NCI-H69 (cell line): ENCODE measurements at places on chromosomes 5 and 9.

- no peak for DNase-seq
These were observed 177.8 kb upstream of the PCSK5 start for GRCh38 chr9:75712700-75713099.

DNA sequence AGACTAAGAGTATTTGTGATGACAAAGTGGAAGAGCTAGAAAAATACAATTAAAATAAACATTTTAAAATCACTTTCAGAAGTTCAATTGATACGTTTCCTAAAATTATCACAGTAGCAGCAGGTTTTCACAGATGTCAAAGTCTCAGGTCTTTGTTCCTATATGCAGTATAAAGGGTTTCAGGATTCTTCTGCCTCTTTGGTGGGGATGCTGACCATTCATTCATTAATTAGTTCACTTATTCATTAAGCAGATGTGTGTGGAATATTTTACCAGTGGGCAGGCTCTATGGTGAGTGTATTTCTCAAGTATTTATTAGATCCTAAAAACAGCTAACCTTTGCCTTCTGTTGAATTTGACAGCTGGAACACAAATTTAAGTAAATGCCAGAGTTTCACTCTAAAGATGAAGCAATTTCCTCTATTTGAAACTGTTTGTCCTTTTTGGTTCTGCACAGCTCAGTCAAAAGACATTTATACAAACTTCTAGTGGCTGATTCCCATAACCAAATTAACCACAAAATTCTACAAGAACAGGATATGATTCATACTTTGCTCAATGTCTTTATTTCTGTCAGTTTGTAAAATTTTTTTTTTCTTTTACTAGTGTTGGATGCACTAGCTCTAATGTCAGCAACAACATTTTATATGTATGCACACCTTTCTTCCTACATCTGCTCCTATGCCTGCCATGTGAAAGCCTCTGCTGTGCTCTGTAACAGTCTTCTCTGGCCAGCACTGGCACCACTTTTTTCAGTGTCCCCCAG lies 75.9 kb upstream of the PRR16 start:
- DNase-seq: no peak

DNA sequence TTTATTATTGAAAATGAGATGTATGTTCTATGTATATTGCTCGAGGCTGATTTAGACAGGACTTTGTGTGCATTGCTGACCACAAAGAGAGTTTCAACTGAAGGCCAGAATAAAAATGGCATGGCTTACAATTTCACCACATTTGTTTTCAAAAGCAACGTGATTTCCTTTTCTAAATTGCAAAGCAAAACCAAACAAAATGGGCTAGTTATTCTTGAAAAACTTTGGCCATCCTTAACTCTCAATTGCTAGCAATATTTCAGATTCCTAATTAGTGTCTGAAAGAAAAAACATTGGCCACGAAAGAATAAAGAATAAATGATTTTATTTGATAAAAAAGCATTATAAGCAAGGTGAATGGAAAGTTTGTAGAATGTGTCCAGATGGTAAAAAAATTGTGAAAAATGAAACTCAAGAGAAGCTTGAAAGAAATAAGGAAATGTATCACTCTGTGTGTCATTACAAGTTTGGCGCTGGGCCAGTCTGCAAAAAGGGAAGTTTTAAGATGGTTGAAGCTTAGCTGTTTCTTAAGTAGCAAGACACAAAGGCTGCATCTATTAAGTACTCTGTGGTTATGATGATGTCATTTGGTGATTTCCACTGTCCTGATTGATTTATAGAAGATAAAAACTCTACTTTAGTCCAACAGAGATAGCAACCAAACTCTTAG lies 89.2 kb upstream of the PRLR start:
- DNase-seq: peak; percentile 59

- DNase-seq: no peak
These were observed 6.4 kb upstream of the EEIG1 start for GRCh38 chr9:127987103-127987614.

DNA sequence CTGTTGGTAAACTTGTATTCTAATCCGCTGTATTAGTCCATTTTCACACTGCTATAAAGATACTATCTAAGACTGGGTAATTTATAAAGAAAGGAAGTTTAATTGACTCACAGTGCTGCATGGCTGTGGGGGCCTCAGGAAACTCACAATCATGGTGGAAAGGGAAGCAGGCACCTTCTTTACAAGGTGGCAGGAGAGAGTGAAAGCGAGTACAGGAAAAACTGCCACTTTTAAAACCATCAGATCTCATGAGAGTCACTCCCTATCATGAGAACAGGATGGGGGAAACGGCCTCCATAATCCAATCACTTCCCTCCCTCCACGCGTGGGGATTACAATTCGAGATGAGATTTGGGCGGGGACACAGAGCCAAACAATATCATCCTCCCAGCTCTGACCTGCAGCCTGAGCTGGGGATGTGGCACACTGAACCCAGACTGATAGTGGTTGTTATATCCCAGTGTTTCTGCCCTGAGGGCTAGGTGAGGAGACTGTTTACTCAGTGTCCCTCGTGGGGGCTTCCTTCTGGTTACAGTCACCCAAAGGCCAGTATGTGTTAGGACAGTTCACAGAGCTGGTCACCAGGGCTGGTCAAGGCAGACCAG lies 488.3 kb downstream of the KDM4C start:
- peak; percentile 18 for DNase-seq

GRCh38 chr5:60827201-60827600 lies 16.9 kb downstream of the ELOVL7 start:
- no peak for DNase-seq

DNA sequence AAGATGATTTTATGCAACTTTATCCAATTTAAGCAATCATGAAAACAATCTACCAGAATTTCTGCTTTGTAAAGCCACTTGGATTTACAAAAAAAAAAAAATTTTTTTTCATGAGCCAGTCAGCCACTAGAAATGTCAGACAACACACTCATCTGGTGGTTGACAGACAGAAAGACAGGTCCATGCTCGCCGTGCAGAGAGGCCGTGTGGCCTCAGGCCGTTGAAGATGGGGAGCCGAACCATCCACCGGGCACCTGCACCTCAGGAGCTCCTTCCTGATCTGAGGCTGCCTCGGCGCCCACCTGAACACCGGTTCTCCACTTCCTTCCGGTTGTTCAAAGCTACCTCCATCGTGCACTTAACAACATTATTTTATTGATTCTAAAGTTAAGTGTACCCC lies 138.0 kb upstream of the IRX4 start:
- DNase-seq: no peak

DNA sequence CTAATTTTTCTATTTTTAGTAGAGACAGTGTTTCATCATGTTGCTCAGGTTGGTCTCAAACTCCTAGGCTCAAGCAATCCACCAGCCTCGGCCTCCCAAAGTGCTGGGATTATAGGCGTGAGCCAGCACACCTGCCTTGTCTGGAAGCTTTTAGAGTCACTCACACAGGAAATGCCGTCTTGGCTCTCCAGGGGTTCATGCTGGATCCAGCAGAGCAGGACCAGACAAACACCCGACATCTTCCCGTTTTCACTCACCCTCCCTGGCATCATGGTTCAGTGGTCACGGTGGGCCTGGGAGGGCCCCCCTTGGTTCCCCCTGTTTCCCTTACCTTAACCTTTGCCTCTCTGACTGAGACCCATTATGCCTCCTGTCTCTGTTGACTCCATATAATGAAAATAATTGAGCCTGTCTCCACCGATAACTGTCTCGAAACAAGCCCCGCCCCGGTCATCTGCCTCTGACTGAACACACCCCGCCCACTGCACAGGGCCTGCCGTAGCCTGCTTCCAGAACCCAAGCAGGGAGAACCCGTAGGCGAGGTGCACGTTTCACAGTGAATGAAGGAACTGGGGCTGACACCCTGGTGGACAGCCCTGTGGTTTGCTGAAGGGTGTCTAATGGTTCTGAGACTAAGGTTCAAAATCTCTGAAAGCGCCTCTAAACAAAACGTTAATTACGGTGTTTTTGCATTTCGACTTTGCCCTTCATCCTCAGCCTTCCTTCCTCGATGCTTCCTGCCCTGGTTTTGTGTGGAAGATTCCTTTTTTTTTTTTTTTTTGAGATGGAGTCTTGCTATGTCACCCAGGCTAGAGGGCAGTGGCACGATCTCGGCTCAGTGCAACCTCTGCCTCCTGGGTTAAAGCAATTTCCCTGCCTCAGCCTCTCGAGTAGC lies 39.7 kb upstream of the SPRY4 start:
- peak; percentile 85 for DNase-seq

DNA sequence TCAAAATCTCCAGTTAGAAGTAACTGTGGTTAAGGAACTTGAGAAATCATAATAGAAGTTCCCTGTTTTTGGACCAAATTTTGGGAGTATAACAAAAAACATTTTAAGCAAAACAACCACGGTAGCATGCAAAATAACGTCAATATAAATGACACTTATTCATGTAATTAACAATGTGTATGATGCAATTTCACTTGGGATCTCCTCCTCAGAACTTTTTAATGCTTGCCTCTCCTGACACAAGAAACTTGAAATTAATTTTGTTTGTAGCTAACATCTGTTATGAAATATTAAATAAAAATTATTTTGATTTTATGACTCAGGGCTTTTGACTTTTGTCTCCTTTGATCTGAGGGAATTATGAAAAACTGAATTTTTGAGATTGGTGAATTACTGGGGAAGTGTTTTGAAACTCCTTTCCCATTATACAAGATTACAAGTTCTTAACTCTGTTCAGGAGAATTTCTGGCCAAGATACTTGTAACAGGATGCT lies 149.7 kb downstream of the ATP10B start:
- no peak for DNase-seq

GRCh38 chr9:117462861-117463260 lies 48.0 kb upstream of the ASTN2 start:
- peak; percentile 36 for DNase-seq

GRCh38 chr5:5705010-5705409 lies 282.5 kb downstream of the ICE1 start:
- DNase-seq: peak; percentile 38

DNA sequence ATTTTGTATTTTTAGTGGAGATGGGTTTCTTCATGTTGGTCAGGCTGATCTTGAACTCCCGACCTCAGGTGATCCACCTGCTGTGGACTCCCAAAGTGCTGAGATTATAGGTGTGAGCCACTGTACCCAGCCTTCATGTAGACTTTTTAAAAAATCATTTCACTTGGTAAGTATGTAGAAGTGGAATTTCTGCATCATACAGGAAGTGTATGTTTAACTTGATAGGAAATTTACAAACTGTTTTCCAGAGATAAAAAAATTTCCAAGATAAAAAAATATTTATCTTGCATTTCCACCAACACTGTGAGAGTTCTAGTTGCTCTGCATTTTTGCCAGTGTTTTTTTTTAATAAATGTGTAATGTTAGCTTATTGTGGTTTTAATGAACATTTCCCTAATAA lies 155.8 kb downstream of the ZNF608 start:
- DNase-seq: no peak

DNA sequence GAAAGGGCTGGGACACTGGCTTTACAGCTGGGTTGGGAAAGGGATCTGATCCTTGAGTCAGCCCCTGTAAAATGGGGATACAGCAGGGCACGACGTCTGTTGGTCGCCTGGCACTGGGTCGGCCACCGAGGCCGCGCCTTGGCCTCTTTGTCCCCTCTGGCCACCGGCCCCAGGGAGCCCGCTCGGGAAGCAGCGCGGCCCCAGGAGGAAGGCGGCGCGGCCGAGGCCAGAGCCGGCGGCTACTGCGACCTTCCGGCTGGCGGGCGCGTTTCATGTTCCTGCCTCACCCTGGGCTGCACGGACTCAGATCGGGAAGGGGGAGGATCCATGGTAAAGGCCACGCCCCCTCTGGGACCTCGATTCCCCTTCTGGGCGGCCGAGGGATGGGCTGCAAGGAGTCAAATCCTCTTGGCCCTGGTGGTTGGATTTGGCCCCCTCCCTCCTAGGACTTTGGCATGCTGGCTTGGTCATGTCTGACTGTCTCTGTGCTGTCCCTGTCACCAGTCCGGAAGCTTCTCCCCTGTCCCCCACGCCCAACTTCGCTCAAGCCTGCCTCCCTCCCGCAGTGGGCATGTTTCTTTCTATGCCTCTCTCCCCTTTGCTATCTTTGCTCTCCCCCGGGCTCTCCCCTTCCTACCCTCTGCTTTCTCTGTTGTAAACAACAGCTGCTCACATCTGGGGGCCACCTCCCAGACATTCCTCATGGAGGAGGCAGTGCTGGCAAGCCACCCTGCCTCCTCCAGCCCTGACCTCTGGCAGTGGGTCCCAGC lies 25.8 kb downstream of the FPGS start:
- DNase-seq: peak; percentile 85

- no peak for DNase-seq
These were observed 27.5 kb downstream of the CEL start for GRCh38 chr9:133089271-133089671.

GRCh38 chr9:131616983-131617604 lies 71.8 kb downstream of the PRRT1B start:
- DNase-seq: no peak

DNA sequence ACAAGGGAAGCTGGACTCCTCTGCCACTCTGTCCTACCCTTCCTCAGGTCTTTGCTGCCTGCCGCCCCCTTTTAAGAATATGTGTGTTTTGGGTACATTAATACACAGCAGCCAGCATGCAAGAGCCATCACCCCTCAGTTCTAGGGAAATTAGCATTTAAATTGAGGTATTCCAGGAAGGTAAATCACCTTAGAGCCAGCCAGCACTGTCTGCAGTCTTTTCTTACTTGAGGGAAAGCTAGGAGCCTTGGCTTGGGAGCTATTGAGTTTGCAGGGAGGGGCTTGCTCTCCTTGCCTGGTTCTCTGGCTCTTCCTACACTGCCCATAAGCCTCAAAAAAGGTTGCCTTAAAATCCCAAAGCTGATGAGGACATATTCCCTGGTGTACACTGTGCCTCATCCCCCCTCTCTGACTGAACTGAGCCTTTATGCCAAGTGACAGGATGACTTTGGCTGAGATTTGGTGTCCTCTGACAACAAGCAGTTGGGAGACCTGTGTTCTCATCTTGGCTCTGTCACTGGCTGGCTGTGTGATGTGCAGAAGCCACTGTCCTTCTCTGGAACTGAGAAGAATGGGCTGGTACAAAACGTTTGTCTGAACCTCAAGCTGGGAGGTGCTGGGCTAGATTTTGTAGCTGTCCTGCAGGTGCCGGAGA lies 54.1 kb downstream of the TRIM32 start:
- DNase-seq: no peak

DNA sequence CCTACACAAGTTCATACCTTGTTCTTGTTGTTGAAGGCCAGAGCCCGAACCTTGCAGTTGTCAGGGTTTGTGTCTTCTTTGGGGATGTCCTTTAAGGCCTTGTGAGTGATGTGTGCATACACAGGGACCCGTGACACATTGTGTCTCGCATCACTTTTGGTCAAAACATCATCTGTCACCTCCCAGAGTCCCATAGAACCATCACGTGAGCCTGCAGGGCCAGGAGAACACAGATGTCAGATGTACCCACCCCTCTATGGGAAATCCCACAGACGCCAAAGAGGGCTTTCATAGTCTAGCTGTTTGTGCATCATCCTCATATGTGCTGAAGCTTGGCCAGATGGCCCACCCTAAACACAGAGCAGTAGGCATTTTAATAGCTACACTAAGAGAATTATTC lies 28.2 kb downstream of the DCAF12 start:
- DNase-seq: no peak

- DNase-seq: no peak
These were observed 441.6 kb upstream of the BRINP1 start for GRCh38 chr9:119810645-119811429.

GRCh38 chr9:18394847-18395351 lies 79.1 kb upstream of the ADAMTSL1 start:
- peak; percentile 75 for DNase-seq
